ENCODE measurements at places on chromosomes 2 and 18.

- no peak for DNase-seq
These were observed 7.9 kb upstream of the E2F6 start for GRCh38 chr2:11473659-11474433.

GRCh38 chr18:41227993-41228392 is 727.0 kb upstream of the PIK3C3 start:
- no peak for DNase-seq

GRCh38 chr2:145753966-145754365 is 1234.0 kb upstream of the ZEB2 start:
- DNase-seq = peak; percentile 60

- DNase-seq = no peak
These were observed 134.5 kb downstream of the ZEB2 start for GRCh38 chr2:144385381-144385780.

GRCh38 chr18:59272221-59272888 is 899 bp downstream of the RAX start:
- no peak for DNase-seq

DNA sequence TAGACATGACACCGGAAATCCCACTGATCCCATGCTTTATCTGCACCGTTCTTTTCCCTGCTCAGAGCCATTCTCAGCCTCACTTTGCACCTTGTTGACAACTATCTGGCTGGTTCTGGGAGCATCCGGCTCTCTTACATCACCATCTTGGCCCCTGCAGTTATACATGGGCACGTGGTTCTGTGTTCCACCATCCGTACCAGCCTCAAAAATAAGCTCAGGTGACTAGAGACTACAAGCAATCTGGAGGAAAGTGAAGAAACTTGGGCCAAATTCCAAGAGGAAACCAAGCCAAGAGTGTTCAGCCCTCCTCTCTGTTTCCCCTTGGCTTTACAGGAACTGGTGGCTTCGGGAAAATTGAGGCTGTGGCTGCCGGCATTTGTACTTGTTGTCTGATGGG is 244.6 kb upstream of the ACVR2A start:
- DNase-seq = no peak

DNA sequence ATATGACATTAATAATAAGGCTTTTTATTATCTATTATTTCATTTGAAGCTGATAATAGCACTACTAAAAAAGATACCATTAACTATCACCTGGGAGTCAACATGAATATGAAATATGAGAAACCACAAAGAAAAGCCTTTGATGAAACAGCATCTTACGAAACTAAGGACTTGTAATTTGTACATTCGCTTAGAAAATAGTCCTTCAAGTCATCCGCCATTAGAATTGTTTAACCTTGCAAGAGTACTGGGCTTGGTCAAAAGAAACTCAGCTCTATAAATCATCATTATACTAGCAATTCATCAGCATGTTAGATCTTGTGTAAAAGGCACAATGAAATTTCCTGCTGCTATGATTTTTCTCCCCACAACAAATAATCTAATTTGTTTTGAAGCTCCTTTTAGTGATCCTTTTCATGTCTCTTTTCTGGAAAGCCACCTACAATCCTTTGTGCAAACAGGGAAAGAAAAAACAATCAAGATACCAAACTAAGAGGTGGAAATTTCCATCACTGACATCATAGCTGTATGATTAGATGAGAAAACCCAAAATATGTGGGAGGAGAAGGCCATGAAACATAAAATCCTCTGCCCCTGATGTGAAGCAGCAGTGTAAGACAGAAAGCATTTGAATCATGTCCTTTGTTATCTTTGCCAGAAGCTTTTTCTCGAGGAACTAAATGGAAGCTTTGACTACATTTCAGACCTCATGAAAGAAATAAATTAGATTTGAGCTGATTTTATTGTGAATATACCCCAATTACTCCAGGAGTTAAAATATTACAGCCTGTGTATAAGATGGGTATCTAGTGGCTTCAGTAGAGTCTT is 31.2 kb downstream of the SCN9A start:
- DNase-seq = no peak
